ENCODE measurements at places on chromosomes 13 and 19.

GRCh38 chr13:101298517-101298916, 117.8 kb downstream of the NALCN start:
- no peak for DNase-seq

DNA sequence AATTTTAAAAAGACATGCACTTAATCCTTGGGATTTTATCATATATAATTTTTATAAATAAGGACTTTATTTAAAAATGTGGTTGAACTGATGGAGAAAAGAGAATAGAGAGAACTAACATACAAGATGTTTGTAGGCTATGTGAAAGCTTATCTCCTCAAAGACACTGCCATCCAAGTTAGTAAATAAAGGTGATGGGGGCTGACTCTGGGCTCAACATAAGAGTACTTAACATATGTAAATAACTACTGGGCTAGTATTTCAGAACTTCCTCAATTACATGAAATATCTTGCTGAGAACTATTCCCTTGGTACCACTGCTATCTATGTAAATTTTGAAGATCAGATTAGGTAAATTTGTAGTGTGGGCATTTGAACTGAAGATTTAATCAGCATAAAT, 1017.3 kb upstream of the PCDH20 start:
- DNase-seq = no peak

DNA sequence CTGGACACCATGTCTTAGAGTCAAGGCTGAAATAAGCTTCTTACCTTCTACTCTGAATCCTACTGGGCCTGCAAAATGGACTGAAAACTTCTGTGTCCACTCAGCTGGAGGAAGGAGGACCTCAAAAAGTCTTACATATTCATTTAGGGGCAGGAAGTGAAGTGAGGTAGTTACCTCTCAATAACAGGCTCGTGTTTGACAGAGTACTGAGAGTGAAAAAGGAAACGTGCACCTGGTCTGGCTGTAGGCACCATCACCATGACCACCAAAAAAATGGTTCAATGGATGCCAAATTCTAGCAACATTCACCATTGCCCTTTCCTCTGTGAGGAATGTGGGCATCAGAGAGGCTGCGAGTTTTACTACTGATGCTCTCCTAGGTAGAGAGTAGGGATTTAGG, 176.2 kb downstream of the RFC3 start:
- DNase-seq = no peak

- no peak for DNase-seq
Observed at GRCh38 chr13:92175330-92175729, 776.9 kb downstream of the GPC5 start.

- DNase-seq = no peak
Observed at GRCh38 chr13:40979232-40979631, 39.9 kb downstream of the ELF1 start.

DNA sequence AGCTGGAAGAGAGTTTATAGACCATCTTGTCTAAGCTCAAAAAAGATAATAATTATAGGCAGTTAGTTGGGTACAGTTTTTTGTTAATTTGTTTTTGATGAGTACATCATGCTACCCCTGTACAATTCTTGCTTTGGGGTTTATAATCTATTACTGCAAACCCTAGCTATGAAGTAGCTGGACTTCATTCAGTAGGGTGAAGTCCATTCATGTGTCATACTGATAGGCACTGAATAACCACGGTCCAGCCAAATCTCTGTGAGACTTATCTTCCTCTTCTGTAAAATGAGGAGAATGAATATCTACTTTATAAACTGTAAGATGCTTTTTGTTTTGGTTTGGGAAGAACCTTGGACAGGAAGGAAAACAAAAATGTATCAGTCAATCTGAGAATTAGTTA, 19.5 kb downstream of the SLC46A3 start:
- DNase-seq = no peak

DNA sequence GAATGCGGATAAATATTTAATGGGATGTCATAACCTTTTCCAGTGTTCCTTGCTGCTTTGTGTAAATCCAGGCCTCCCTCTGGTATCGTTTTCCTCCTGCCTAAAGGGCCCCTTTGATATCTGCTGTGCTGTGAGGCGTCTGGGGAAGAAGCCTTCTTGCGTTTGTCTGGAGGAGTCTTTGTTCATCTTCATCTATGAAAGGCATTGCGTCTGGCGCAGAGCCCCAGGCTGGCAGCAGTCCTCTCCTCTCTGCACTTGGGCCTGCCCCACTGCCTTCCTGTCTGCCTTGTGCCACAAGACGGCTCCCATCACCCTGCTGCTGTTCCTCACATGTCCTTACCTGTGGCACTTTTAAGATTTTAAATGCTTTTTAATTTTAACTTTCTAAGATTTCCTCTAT, 9.8 kb downstream of the PROZ start:
- DNase-seq = no peak

DNA sequence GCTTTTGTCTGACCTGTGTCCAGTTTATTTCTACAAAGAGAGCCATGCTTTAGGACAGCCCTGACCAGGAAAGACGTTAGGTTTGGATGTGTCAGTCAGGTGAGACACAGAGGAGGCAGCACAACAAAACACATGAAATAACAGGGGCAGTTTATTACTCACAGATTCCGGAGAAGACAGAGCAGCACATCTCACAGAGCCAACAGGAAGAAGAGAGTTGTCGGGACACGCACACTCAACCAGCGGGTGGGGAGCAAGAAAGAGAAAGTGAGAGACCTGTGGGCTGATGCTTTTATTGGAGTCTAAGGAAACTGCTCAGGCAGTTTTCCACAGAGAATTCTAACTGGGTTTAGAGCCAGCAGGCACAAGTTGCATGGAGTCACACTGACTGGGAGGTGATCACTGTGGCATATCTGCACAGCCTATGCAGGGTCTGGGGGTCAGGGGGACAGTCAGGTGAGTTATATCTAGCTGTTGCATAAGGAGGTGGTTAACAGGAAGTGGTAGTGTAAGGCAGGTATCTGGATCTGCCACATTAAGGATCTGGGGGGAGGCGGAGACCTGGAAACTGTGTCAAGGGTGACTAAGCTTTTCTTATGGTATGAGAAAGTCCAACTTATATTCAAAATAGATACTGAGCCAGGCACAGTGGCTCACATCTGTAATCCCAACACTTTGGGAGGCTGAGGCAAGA, 24.1 kb upstream of the CEACAM20 start:
- DNase-seq = no peak

GRCh38 chr19:33487901-33488800, 33.4 kb downstream of the PEPD start:
- DNase-seq = no peak

- no peak for DNase-seq
Observed at GRCh38 chr13:24279327-24280110, 29.9 kb upstream of the C1QTNF9 start.

DNA sequence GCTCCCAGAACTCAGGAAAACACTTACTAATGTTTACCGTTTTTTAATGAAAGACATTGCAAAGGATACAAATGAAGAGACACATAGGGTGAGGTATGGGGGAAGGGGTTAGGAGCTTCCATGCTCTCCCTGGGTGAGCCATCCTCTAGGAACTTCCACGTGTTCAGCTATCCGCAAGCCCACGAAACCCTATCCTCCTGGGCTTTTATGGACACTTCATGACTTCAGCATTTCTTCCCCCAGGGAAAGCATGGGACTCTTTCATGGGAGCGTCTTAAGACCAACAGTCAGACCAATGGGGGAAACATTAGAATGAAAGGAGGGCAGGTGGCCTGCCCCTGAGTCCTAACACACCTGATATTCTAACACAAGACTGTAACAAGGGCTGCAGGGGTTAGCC, 6.6 kb upstream of the ESD start:
- no peak for DNase-seq

GRCh38 chr13:114228176-114228575, 6.5 kb upstream of the CDC16 start:
- no peak for DNase-seq

DNA sequence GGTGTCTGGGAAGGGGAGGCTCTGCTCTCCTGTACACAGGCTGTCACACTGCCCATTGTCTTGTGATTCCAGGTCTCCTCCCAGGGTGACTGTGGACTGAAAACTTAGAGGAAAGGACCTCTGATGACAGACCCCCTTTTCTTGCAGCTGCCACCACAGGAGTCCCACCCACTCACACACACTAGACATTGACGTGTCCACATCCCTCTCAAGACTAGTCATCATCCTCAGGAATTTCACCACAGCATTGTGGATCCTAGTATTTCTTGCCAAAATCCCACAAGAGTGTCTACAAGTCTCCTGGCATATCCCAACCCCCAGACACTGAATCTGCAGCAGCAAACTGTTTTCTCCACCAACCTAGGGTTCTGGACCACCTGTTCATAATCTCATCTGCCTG, 5.3 kb downstream of the ZNF85 start:
- no peak for DNase-seq

DNA sequence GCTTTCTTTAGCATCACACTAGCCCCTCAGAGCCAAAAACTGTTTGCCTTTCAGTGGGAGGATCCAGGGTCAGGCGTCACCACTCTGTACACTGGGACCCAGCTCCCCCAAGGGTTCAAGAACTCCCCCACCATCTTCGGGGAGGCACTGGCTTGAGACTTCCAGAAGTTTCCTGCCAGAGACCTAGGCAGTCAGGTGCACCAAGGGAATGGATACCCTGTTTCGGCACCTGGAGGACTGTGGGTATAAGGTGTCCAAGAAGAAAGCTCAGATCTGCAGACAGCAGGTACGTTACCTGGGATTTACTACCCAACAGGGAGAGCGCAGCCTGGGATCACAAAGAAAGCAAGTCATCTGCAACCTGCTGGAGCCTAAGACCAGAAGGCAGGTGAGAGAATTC, 603.0 kb downstream of the UQCRFS1 start:
- DNase-seq = no peak

DNA sequence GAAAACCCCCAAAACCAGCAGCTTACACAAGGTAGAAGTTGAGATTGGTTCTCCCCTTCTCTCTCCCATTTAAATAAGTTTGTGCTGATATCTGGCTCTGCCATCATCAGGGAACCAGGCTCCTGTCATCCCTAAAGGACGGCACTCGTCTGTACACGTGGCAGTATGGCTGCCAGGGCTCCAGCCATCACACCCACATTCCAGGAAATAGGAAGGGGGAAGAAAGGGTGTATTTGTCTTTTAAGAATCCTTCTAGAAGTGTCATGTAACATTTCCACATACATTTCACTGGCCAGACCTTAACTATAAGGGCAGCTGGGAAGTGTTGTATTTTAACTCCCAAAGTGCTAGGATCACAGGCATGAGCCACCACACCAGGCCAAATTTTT, 10.1 kb downstream of the SPC24 start:
- DNase-seq = no peak

DNA sequence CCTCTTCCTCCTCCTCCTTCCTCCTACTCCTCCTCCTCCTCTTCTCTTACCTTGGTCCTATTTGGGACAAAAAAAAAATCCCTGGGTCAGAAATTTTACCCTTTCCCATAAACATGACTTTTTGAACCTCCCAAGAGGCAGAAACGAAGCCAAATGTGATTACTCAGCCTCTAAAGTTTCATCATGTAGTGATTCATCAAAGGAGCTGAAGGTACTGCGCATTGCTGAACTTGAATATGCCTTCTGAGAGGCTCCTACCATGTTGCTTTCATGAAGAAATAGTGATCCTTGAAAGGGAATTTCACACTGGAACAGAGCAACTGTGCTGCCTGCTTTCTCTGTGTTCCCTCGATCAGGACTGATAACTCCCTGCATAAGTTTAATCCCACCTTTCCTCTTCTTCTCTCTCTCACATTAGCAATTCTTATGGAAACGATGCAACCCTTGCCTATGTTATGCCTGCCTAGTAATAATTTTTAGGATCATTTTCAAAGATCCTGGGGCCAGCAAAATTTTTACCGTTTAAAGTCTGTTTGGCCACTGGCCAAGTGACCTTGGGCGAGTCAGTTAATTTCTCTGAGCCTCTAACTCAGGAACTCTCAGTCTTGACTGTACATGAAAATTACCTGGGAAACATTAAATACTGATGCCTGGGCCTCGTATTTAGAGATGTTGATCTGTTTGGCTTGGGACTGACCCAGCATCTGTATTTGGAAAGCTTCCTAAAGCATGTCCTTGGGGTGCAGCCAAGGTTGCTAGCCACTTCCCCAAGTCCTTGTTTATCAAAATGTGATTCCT, 149.5 kb downstream of the DCT start:
- DNase-seq = no peak

DNA sequence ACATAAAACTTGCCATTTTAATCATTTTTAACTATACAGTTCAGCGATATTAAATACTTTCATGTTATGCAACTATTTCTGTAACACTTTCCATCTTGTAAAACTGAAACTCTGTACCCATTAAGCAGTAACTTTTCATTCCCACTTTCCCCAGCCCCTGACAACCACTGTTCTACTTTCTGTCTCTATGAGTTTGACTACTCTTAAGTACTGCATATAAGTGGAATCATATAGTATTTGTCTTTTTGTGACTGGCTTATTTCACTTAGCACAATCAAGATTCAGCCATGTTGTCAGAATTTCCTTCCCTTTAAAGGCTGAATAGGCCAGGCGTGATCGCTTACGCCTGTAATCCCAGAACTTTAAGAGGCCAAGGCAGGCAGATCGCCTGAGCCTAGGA, 56.2 kb downstream of the ARHGAP35 start:
- no peak for DNase-seq

DNA sequence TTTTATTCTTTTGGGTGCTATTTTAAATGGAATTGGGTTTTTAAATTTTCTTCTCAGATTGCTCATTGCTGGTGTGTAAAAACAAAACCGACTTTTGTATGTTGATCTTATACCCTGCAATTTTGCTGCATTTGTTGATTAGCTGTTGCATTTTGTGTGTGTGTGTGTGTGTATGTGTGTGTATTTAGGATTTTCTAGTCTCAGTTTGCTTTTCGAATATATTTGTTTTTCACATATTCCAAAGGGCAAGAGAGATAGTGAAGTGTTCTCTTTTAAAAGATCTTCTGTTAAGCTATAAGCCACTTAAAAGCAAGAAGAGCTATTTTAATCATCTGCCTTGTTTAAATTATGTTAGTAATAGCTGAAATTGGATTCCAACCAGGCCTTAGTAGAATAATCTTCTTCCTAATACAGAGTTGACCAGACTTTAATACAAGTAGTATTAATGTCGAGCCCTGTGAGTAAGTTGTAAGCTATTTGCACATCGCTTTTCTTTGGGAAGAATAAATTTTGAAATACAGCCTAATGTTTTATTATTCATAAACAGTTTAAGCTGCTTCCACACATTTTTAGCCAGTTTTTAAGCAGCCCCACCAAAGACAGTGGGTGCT, 57.4 kb downstream of the TM9SF2 start:
- no peak for DNase-seq
